Fibroblast of gingiva (primary cell): ENCODE measurements at places on chromosomes 1 and 21.
A peak's percentile ranks its signal among the peaks of the same experiment; 100 is the strongest.

DNA sequence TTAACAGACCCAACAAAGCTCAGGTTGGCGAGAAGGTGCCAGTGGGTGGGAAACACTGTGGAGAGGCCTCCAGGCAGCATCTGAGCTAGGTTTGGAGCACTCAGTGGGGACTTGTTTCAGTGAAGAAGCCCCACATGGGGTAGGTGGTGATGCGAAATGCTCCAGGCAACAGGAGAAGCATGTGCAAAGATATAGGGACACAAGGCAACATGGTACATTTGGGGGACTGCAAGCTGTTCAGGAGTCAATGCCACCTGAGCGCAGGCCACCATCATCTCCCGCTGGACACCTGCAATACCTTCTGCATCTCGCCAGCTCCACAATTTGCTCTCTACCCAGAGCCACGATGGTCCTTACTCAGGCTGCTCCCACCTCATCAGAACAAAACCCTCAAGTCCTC lies 28.0 kb downstream of the BCAR3 start:
- DNase-seq = no peak

GRCh38 chr1:27547220-27548116 lies 56.5 kb downstream of the AHDC1 start:
- no peak for DNase-seq

GRCh38 chr1:197197430-197197997 lies 51.0 kb upstream of the ASPM start:
- no peak for DNase-seq

DNA sequence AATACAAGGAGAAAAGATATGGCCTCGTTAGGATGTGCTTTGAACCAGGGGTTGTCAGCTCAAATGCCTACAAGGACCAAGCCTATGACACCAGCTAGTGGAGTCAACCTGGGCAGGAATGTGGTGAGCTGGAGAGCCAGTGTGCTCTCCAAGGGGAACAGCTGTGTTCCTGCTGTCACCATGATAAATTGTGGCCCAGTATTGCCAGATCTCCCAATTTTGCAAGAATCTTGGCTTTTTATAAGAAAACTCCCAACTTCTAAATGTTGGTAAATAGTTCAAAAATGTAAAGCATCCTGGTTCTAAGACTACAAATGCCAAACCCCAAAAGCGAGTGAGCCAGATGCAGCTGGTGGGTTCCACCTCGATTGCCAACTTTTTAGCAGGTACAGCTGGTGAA lies 391.1 kb downstream of the PLPP3 start:
- peak; percentile 16 for DNase-seq

- DNase-seq = peak; percentile 16
These were observed 98.7 kb upstream of the USP24 start for GRCh38 chr1:55313903-55314302.
